Cardiac fibroblast (primary cell): ENCODE measurements at places on chromosomes 7 and 10.

GRCh38 chr10:71264345-71265200, 52.2 kb downstream of the UNC5B start:
- no peak for DNase-seq

DNA sequence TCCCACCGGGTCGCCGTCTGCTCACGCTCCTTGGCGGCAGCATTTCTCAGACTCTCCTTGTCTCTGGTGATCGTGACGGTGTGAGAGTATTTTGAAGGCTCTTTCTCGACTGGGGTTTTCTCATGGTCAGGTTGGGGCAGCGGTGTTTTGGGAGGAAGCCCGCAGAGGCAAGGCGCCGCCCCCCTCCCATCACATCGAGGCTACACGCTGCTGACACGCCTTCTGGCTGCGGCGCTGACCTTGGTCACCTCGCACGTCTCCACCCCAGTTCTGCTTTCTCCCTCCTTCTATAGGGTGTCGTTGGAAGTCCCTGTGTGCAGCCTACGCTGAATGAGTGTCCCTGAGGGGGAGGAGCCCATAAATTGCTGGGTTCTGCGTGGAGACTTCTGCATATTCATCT, 55.2 kb downstream of the GLRX3 start:
- no peak for DNase-seq

GRCh38 chr10:17445400-17445998, 8.9 kb downstream of the ST8SIA6 start:
- DNase-seq = no peak

GRCh38 chr7:57385668-57386067, 64.3 kb upstream of the ZNF716 start:
- no peak for DNase-seq

DNA sequence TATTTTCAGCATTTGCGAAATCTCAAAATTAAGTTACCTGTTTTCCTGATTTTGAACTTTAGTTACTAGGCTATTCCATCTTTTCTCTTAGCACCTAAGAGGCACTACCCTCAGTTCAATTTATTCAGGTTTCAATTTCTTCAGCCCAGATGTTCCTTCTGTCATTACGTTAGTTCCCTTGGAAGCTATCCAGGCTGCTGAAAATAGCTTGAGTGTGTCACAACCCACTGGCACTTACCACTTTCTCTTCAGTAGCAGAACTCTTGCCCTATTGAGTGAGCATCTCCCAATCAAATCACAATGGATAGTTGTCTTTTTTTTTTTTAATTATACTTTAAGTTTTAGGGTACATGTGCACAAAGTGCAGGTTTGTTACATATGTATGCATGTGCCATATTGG, 332.7 kb upstream of the LRGUK start:
- peak; percentile 46 for DNase-seq

GRCh38 chr10:30751678-30752331, 122.3 kb upstream of the LYZL2 start:
- DNase-seq = peak; percentile 74

DNA sequence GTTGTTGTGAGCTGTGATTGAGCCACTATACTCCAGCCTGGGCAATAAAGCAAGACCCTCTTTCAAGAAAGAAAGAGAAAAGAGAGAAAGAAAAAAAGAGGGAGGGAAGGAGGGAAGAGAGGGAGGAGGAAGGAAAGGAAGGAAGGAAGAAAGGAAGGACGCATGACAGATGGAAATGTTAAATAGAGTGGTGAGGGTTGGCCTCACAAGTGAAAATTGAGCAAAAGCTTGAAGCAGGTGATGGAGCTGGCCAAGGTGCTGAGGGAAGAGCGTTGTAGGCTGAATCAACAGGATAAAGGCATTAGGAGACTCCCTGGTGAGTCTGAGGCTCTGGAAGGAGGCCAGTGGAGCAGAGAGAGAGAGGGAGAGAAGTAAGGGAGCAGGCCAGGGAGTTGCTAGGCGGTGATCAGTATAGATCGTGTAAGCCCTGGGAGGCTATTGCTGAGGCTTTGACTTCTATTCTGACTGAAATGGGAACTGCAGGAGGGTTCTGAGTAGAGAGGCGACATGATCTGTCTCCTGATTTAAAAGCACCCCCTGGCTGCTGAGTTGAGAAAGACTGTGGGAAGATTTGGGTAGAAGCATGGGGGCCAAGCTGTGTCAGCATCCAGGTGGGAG, 26.5 kb upstream of the TMEM248 start:
- peak; percentile 20 for DNase-seq

DNA sequence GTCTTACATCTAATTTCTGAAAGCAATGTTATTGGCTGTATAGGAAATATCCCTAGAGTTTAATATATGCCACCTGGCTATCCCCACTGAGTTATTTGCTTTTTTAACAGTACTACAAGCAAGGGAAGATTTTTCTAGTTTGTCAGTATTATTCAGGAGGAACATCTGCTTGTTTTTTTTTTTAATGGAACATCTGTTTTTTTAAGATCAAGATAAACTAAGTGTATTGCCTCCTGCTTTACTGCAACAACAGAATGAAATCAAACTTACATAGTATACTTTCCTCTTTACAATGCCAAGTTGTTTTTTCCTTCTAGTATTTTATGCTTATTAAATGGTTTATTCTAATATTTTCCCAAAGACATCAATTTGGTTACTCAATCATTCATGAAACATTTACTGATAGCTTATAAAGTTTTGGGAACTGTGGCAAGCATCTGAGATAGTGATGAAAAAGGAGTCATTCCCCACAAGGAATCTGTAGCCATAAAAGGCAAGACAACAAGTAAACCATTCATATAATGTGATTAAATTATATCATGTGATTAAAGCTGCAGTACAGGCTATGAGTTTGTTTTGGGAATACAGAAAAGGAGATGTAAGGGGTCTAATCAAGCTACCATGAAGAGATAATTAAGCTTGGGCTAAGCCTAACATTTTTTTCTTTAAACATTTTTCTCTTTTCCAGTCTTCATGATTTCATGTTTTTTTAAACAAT, 17.4 kb downstream of the MTPN start:
- no peak for DNase-seq

DNA sequence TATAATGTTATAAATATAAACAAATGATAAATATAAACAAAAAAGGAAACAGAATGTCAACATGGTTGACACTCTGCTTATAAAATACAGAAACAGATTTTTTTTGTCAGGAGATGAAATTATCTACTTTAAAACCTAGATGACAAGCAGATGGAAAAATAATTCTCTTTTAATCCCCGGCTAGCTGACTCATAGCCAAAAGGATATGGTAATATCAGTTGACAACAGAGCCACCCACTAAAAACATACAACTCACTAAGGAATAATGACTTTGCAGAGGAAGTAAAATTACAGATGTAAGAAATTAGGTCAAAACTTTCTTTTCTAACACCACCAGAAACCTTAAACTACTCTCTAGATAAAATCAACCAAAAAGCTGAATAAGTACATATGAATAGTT, 131.1 kb upstream of the ABCB5 start:
- DNase-seq = no peak

GRCh38 chr7:116786791-116787443, 75.5 kb upstream of the CAPZA2 start:
- peak; percentile 71 for DNase-seq

DNA sequence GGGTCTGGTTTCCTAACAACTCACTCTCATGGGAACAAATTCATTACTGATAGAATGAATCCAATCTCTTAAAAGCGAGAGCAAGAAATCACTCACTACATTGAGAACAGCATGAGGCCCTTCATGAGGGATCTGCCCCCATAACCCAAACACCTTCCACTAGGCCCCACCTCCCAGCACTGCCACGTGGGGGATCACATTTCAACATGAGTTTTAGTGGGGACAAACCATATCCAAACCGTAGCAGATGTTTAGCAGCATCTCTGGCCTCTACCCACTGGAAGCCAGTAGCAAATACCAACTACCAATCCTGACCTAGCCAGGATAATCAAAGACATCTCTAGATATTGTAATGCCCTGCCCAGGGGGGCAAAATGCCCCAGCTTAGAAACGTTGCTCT, 243.9 kb downstream of the ARHGAP21 start:
- no peak for DNase-seq

DNA sequence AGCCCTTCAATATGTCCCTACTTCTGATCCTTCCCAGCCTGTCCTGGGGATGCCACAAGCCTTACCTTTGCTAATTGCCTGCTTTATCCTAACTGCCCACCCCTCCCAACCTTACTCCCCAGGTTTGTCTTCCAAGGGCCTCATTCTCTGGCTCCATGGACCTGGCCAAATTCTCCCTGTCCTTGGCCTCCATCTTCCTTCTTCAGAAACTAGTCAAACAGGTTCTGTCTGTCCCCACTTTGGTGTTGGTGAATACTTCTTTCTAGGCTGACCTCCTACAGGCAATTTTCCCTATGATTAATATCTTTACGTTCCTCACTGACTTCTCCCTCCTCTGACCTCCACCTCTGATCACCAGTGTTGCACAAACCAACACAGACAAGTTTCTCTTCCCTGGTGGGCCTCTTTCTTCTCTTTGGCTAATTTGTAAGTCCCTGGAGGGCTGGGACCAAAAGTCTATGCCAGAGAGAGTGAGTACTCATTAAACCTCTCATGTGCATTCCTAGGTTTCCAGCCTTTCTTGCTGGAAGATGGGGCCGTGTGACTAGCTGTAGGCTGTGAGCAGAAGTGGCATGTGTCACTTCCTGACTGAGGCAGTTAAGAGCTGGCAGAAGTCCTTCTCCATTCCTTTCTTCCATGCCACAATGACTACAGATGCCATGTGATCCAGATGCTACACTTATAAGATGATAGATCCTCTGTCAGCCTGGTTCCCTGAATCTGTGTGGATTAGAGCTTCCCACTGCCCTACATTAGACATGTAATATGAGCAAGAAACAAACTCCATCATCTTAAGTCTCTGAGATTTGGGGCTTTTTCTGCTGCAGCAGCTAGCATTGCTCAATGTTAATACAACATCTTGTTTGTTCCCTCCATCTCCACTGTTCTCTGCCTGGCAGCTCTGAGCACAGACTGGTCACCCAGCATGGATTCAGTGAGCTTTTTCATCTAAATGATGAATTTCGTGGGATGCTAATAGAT, 382.7 kb downstream of the RPS24 start:
- DNase-seq = peak; percentile 30

DNA sequence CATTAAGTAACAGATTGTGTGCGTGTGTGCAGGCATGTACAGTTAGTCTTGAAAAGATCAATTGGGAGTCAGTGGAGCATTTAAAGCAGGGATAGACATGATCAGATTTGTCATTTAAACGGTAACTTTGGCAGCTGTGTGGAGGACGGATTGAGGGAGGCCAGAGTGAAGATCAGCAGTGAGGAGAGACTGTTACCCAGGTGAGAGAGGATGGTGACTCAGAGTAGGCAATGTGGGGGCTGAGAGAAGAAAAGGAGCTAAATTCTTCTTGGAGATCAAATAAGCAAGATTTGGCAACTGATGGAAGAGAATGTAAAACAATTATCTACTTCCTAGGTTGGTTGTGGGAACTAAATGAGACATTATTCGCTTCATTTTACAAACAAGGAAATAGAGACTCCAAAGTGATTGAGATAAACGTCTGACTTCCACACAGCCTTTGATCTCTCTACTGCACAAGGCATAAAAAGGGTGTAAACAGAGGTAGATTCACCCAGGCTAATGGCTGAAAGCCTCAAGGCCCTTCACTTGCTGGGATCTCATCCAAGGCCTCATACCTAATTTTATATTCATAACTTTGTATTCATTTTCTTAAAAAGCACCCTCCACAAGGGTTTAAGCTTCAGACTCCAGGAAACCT, 665.1 kb upstream of the GALNT17 start:
- no peak for DNase-seq

GRCh38 chr10:59724098-59724938, 14.7 kb upstream of the SLC16A9 start:
- no peak for DNase-seq

DNA sequence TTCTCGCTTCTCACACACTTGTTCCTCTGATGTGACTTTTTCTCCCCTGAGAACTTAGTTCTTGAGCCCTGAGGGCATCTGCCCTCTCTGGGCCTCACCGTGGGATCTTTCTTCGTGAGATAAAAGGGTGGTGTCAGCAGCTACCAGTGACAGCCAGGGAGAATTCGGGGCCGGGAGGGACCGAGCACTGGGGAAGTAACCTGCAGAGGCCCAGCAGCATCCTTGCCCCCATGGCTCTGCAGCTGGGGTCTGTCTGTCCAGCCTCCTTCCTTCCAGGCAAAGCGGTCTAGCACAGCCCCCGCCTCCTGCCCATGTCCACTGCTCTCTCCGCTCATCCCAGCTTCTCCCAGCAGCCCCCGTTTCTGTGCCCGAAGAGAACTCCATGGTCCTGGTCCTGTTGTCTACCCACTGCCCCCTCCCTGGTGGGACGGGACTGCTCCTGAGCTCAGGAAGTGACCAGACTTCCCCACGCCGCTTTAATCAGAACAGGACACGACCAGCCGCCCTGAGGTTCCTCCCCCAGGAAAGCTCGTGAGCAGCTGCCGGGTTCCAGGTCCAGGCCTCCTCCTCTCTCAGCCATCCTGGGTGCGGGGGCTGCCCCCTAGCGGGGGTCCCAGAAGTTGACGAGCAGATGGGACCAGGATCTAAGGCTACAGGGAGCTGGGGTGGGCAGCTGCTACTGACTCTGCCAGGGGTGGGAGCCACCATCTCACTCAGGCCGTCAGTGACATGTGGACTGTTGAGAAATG, 187.5 kb downstream of the WDR37 start:
- no peak for DNase-seq

DNA sequence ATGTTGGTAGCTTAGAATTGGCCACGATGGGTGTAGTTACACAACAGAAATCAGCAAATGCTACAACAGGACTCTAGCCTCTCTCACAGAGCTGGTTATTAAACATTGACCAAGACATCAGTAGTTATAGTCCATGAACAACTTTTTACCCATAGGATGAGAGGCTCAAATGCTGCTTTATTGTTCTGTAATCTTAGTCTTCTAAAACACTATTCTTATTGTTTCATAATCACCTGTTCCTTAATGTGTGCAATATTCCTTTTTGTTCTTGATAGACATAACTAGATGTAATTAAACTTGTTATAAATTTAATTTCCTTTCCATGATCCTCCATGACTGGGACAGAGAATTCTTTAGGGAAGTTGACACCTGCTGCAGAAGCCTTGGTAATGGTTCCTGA, 356.9 kb downstream of the EXOC4 start:
- DNase-seq = no peak

- no peak for DNase-seq
Measured at GRCh38 chr7:18655912-18656311, 160.4 kb downstream of the HDAC9 start.

- DNase-seq = no peak
Measured at GRCh38 chr7:50119815-50120637, 27.0 kb upstream of the ZPBP start.

GRCh38 chr7:108027239-108027638, 24.3 kb upstream of the LAMB1 start:
- no peak for DNase-seq

- peak; percentile 29 for DNase-seq
Measured at GRCh38 chr10:62636825-62637248, 167.7 kb upstream of the ADO start.

- DNase-seq = no peak
Measured at GRCh38 chr7:135808206-135808605, 59.6 kb upstream of the FAM180A start.

DNA sequence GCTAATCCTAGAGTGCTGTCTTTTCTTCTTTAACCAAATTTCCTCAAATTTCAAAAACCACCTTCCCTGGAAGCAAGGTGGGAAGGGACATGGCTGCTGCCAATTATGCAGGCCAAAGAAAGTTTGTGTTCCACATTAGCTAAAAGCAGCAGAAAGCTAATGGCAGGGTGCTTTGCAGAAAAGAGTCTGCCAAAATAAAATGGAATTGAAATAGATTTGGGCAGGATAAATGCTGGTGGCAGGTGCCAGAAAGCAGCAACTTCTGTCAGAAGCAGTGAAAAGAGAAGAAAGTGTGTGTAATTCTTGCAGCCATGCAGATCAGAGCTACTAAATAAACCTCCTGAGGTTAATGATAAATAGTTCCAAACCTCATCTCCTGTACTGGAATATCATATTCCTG, 275.5 kb downstream of the ABCA13 start:
- DNase-seq = no peak
